ENCODE measurements at places on chromosomes 3 and 15.

DNA sequence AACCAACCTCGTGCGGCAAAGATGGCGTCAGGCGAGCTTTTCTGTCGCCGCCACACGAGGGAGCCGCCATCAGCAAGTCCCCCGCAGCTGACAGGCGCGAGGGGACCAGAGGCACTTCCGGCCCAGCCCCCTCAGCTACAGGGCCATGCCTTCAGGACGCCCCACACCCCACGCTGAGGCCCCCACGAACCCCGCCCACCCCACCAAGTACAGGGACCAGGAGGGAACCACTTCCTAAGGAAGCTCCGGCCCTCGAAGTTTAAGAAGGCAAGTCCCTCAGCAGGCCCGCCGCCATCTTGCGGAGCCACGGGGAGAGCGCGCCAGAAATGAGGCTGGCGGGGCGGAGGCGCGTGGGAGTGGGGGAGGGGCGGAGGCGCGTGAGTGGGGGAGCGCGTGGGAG, 790 bp downstream of the DAZL start:
- DNase-seq: no peak

GRCh38 chr15:94445566-94446160, 214.3 kb downstream of the MCTP2 start:
- no peak for DNase-seq

DNA sequence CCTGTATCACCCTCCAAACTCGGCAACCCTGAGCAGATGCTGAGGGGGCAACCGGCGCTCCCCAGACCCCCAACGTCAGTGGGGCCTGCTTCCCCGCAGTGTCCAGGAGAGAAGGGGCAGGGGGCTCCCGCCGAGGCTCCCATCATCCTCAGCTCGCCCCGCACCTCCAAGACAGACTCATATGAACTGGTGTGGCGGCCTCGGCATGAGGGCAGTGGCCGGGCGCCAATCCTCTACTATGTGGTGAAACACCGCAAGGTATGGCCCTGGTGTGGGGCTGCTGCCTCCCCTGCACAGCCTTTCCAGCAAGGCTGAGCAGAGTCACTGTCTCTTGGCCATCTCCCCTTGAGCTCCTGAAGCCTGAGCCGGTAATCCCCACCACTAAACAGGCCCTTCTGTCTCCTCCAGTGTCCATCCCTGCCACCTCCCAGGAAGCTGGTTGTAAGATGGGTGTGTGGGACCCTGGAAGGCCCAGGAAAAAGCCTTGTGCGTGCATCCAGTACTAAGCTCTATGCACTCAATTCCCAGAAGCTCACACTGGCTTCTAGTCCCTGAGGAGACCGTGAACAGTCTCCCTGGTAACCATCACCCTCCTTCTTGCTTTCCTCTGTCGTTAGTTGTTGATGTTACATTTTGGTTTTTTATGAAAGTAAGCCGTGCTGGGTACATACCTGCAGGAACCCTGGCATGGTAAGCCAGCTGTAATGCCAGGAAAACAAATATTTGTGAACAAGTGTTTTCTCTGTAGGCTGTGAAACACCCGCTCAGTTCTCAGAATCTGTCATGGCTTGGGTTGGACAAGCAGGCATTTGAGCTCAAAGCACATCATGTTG, 63.3 kb downstream of the BOC start:
- DNase-seq: no peak

GRCh38 chr3:120102674-120103073, 8.4 kb upstream of the GSK3B start:
- no peak for DNase-seq

DNA sequence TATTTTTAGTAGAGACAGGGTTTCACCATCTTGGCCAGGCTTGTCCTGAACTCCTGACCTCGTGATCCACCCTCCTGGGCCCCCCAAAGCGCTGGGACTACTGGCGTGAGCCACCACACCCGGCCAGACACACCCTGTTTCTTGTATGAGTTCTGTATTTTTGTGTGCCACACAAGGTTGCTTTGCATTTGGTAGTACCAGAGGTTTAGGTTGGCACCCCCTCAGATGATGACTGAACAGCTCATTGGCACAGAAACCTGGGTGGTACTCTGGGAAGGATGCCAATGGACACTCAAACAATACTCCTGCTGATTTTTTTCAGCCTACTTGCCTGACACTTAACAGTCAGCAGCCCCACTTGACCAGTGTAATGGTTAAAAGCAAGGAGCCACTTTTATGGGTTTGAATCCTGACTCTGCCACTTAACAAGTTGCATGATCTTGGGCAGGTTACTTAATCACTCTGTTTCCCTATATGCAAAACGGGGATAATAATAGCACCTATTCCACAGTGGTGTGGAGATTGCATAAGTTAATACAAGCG, 39.2 kb upstream of the BCL2A1 start:
- DNase-seq: no peak

DNA sequence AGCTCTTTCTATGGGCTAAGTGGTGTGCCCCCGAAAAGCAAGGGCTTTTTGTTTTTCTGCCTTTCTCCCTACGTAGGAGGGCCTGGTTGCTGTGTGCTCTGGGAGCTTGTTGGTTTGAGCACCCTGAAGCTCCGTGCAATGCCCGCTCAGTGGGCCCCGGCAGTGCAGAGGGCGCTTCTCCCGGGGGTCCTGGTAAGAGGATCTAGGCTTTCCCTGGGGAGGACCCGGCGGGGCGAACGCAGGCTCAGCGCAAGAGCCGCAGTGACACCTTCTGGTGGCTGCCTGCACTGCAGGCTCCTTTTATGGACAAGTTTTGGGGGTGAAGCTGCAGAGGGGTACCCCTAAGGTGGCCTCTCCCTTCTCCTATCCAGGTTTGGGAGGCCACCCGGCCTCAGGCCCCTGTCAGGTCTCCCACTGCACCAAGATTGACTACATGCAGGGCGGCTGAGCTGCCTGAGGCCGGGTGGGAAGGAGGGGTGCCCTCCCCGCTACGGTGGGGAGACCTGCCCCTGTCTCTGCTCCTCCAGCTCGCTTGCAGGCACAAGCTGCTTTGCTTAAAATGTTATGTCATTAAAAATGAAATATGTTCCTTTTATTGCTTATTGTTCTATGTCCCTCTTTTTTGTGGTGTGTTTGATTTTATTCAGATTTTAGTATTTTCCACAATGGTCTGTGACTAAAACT, 387.9 kb downstream of the GABRG3 start:
- no peak for DNase-seq

- no peak for DNase-seq
These were observed 75.8 kb upstream of the FAM98B start for GRCh38 chr15:38378161-38378560.

GRCh38 chr15:77083381-77084160, 12.7 kb upstream of the TSPAN3 start:
- peak; percentile 16 for DNase-seq

DNA sequence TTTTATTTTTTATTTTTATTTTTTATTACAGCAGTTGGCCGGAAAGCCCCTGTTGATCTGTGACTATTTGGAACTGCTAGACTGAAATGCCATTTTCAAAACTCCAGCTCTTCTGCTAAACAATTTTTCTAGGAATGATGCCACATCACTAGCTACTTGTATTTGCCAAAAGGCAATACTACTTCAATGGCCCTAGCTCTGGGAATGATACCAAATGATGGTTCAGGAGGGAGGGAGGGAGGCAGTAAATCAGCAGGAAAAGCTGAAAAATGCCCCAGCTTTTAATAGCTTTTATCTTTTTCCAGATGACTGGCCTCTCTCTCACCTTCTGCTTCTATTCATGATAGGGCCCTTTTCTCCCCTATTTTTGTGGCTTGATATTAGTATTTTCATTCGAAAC, 2.6 kb upstream of the CHL1 start:
- DNase-seq: no peak

GRCh38 chr3:122004991-122005565, 17.0 kb downstream of the ILDR1 start:
- no peak for DNase-seq

- DNase-seq: no peak
These were observed 3.8 kb downstream of the ATG3 start for GRCh38 chr3:112557976-112558375.

DNA sequence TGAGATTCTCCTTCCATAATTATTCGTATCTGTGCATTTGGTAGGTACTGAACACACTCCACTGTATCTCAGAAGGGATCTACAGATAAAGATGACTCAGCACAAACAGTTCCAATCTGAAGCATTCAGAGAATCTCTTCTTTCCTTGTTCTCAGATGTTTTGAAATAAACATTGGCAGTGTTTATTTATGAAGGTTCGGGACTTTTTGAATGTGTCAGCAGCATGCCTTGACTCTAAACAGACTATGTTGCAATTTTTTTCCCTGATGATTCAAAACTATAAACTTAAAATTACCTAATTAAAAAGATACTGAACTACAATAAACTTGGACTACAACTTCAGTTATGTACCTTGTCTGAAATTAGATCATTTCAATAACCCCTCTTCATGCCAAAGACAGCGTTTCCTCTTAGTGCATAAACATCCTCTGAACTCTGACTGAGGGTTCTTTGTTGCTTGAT, 612.9 kb upstream of the TBL1XR1 start:
- no peak for DNase-seq

DNA sequence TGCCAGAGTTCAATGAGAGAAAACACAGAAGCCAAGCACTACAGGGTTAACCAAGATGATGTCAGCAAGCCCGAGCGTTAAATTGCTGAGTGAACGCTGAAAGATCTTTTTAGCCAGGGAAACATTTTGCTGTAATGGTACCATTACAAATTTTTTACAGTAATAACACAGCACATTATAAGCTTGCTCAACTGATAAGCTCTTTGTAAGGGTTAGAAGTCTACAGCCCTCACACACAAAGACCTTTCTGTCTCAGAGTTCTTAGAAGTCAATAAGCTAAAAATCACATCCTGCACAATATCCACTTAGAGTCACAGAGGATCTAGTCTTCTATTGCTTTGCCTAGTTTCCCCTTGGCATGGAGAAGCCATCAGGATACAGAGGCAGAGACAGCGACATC, 29.9 kb downstream of the CHSY1 start:
- no peak for DNase-seq

- no peak for DNase-seq
These were observed 30.2 kb downstream of the ABI3BP start for GRCh38 chr3:100963041-100963440.

GRCh38 chr3:146594843-146595482, 10.2 kb downstream of the PLSCR5 start:
- no peak for DNase-seq

GRCh38 chr15:85913461-85913860, 118.7 kb upstream of the KLHL25 start:
- no peak for DNase-seq

DNA sequence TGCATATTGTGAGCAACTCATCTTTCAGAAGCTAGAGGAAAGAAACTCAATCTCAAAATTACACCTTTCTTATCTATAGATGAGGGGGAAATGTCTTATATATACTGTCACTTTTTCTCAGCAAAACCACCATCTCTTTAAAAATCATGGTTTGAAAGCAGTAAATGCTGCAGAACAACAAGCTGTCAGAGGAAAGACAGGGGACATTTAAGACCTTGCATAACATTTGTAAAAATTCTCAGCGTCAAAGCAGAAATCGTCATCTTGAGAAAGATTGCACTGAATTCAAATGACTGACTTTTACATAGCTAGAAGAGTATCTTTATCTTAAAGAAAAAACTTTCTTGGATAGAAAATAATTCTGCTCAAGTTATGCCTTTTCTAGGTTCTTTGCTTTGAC, 122.2 kb upstream of the CADPS start:
- no peak for DNase-seq

DNA sequence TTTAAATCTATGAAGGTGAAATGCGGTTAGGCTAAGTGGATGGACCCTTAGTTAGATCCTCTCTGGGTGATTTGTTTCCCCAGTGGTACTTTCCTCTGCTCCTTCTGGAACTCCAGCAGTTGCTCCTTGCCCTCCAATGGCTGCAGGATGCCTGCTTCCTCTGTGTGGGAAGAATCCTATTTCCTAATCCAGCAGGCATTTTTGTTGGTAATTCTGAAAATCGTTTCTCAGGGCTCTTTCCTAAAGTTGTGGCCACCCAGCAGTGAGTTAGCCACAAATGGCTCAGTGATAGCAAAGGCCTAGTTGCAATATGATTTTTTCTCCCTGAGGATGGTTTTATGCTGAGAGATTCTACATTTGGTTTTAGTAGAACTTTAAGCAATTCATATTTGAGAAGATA, 332.3 kb upstream of the C2CD4B start:
- no peak for DNase-seq

GRCh38 chr15:90208356-90208755, 7.2 kb downstream of the SEMA4B start:
- DNase-seq: no peak

- no peak for DNase-seq
These were observed 202.8 kb upstream of the UBE2E1 start for GRCh38 chr3:23602971-23603370.

DNA sequence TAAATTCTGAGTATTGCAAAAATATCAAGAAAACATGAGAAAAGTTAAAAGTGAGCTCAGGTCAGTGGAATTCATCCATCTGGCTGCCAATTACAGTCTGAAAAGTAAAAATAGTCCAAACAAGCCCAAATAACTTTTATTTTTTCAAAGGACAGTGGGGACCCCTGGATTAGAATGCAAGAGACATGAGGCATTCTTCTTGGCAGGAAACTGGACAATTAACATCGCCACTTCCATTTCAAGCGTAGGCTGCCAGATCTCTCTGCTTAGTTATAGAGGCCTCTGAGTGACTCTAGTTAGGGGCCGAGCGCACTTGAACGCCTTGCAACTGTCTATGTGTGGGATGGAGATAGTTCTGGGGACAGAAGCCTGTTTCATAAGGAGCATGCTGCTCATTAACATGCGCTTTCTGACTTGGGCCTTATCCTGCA, 189.1 kb downstream of the GHSR start:
- DNase-seq: no peak

GRCh38 chr15:85475317-85475701, 94.9 kb downstream of the AKAP13 start:
- no peak for DNase-seq

DNA sequence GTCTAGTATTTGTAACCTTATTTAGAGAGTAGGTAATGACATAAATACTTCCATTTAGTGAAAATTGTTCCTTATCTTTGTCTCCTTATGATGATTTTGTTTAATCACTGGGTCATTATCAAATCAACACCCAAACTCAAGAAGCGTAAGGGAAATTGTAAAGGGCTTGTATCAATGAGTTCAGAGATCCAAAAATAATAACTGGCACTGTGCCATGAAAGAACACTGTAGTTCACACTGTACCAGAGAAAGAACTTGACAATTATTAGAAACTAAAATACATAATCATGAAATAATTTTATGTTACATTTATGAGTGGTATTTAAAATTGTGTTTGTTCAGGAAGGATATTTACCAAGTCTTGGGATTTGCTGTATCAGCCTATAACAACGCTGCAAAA, 895.4 kb downstream of the FHIT start:
- DNase-seq: no peak

DNA sequence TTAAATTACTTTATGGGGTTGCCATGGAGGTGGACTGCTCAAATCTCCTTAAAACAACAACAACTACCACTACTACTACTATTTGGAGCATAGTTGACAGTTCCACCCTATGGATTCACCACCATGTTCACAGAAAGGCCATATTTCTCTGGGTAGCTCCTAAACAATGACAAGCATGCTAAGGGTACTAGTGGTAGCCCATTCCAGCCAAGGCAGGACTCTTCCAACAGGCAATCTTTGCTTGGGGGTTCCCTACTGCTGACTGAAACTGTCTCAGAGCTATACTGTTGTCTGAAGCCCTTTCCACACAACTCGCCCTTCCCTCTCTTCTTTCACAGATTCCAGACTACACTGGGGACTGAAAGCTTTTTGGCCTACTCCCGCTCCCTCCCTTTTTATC, 68.9 kb downstream of the CYP19A1 start:
- no peak for DNase-seq
